ENCODE measurements at places on chromosomes 5 and 9. TPM values are rescaled to one million over a fixed set of nuclear protein-coding genes. Genes with fewer than 3 reads are reported as not detected.

GRCh38 chr9:80509358-80509757 lies 937.6 kb downstream of the TLE4 start:
- no peak for DNase-seq

DNA sequence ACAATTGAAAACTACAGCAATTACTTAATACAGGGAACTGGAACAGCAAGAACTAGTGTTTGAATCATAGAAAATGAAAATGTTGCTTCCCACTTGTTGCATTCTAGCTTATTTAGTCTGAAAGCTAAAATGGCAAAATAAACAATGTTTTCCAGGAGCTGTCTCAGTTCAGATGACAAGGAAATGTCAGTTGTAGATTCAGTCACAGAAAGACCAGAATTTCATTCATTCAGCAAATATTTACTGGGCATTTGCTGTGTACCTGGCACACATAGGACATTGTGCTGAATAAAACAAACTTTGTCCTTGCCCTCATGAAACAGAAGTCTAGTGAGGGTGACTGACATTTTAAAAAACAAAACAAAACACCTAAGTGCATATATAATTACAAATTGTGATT lies 41.5 kb downstream of the GCNT4 start:
- no peak for DNase-seq

The PCDHGA7 gene
- total RNA-seq: 2.8 TPM

GRCh38 chr9:130174920-130175321 lies 2.7 kb downstream of the NCS1 start:
- DNase-seq: no peak

DNA sequence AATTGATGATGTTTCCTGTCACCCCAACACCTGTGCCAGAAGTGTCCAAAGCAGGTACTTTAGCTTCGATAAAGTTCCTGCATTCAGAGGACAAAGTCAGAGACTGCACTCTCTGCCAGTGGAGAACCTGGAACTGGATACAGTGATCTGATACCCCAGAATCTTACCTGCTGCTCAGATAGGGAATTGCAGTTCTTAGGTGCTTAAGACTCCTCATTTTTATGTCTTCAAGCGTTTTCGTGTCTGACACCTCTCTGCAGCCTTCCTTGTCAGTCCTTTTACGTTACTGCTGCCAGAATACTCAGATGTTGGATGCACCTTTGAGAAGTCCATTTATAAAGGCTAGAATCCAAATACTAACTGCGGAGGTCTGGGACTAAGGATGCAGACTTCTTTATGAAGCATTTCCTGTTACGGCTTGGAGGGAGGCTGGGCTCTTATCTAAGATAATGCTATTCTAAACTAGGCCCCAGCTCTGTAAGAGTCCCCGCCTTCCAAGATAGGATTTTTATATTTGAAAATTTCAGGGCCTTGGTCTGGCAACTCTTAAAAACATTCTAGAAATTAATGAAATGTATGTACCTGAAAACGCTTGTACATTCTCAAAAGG lies 1.9 kb downstream of the ISOC1 start:
- no peak for DNase-seq

DNA sequence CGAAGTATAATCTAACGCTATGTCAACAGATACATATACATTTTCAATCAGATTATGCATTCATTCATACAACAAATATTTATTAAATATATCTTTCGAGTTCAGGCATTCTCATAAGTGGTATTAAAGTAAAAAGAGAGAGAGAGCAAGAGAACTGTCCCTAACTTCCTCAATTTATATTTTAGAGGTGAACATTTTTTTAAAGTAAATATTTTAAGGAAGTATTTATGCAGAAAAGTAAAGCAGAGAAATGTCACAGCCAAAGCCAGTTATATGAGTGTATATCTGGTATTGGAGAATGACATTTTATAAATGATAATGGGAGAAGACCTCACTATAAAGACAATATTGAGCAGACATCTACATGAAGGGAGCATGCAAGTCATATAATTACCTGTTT lies 667.3 kb upstream of the CDH9 start:
- DNase-seq: no peak

- DNase-seq: no peak
These were observed 4.4 kb upstream of the CEP72 start for GRCh38 chr5:607541-608428.

DNA sequence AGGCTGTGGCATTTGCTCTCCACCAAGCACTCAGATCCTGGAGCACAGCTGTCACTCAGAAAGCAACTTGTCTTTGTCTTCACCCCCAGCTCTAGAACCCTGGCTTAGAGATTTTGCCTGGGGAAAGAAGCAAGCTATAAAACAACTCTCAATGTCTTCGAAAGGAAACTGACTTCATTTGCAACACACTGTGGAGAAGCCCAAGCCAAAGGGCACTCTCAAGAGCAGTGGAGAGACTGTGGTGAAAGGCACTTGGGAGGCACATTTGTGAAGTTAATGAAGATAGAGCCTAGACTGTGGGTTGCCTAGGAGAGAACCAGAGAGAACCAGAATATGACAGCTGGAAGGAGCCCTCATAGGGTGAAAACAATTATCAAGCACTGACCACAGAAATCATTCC lies 103.4 kb downstream of the CFAP95 start:
- no peak for DNase-seq

- DNase-seq: no peak
These were observed 89.5 kb downstream of the TLE4 start for GRCh38 chr9:79661279-79661678.

DNA sequence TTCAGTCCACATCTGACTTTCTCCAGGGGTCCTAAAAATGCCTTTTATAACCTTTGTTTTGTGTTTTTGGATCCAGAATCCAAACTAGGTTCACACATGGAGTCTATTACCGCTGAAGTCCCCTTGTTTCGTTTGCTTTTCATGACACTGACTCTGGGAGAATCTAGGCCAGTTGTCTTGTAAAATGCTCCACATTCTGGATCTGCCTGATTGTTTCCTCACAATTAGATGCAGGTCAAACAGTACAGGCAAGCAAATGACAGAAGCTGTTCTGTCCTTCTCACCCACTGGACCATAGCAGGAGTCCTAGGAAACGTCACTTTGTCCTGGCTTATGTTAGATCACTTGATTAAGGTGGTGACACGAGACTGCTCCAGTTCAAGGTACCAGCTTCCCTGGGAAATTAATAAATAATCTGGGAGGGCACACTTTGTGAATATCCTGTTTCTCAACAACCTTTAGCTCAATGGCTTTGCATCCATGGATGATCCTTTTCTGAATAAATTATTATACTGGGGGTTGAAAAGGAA lies 34.1 kb downstream of the FABP6 start:
- DNase-seq: no peak

DNA sequence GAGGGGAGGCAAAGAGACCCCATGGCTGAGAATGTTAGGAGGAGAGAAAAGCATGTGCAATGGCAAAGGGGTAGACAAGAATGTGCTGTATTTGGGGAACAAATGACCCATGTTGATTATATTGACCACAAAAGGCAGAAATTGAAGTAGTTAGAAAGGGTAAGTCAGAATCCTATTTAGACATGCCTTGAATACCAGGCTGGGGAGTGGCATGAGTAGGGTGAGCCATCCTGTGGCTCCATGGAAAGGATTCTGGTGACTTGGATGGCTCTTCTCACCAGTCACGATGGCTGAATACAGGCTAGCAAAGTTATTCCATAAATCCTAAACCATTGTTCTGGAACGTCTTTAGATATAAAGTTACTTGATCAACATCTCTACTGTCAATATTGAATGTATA lies 73.4 kb upstream of the MEF2C start:
- no peak for DNase-seq

DNA sequence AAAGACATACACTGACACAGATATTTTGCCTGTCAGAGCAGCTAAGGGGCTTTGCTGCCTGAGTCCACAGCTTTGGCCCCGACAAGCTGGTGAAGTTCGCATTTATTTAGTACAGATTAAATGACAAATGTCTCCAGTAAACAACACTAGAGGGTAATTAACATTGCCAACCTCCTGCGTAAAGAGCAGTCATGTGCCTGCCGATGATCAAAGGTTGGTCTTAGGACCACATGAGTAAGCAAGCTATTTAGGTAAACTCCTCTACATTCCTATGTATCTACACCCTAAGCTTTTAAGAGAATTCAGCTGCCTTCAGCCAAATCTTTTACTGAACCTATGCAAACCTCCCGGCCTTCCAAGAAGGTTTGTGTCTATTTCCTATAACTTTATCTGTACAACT lies 73.0 kb upstream of the PJA2 start:
- DNase-seq: no peak

GRCh38 chr5:163529698-163530097 lies 24.3 kb downstream of the MAT2B start:
- no peak for DNase-seq

The CDK9 gene
- total RNA-seq: 106 TPM

The BTNL3 gene
- not detected for total RNA-seq

DNA sequence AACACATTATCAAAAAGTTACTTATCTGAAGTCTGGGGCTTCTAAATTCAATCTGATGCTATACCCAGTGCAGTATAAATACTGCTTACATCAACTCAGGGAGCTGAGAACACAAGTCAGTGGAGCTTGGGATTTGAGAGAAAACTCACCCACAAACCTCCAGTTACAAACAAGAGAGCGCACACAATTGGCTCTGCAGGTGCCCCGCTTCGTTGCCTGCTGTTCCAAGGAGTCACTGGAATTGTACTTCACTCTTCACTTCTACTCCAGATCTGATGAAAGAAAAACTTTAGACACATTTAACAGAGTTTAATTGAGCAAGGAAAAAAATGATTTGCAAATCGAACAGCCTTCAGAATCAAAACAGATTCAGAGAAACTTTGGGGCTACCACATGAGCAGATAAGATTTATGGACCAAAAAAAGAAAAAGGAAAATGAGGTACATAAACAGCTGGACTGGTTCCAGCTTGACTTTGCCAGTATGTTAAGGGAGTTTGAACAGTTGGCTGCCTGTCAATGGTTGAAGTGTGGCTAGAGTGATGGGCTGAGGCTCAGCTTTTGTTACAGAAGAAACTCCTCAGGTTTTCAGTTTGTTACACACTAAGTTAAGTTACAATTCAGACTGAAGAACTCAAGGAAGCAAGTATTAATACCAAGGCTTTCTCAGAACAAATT lies 156.6 kb downstream of the AOPEP start:
- no peak for DNase-seq

DNA sequence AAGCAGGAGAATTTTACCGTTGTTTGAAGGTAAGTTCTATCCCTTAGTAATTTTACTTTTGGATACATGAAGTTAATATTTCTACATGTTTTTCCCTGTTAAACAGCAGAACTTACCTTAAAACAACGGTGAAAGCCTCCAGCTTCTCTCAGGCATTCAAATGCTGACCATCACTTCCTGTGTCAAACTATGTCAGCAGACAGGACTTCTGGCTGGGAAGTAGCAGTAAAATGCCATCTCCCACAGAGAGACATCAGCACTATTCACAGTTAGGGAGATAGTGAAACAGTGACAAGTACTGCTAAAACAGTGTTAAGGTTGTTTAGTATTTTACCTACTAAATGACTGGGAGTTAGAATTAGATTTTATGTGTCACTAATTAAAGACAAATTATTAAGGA lies 34.2 kb upstream of the GOLGA1 start:
- DNase-seq: no peak

DNA sequence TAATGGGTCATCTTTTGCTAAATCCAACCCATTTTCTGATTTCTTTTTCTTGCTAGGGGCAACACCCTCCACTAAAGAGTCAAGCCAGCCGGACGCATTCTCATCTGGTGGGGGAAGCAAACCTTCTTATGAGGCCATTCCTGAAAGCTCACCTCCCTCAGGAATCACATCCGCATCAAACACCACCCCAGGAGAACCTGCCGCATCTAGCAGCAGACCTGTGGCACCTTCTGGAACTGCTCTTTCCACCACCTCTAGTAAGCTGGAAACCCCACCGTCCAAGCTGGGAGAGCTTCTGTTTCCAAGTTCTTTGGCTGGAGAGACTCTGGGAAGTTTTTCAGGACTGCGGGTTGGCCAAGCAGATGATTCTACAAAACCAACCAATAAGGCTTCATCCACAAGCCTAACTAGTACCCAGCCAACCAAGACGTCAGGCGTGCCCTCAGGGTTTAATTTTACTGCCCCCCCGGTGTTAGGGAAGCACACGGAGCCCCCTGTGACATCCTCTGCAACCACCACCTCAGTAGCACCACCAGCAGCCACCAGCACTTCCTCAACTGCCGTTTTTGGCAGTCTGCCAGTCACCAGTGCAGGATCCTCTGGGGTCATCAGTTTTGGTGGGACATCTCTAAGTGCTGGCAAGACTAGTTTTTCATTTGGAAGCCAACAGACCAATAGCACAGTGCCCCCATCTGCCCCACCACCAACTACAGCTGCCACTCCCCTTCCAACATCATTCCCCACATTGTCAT lies 72.0 kb downstream of the NUP214 start:
- no peak for DNase-seq

GRCh38 chr9:114522286-114522685 lies 17.0 kb upstream of the WHRN start:
- DNase-seq: no peak

The TSSK1B gene
- total RNA-seq: not detected

DNA sequence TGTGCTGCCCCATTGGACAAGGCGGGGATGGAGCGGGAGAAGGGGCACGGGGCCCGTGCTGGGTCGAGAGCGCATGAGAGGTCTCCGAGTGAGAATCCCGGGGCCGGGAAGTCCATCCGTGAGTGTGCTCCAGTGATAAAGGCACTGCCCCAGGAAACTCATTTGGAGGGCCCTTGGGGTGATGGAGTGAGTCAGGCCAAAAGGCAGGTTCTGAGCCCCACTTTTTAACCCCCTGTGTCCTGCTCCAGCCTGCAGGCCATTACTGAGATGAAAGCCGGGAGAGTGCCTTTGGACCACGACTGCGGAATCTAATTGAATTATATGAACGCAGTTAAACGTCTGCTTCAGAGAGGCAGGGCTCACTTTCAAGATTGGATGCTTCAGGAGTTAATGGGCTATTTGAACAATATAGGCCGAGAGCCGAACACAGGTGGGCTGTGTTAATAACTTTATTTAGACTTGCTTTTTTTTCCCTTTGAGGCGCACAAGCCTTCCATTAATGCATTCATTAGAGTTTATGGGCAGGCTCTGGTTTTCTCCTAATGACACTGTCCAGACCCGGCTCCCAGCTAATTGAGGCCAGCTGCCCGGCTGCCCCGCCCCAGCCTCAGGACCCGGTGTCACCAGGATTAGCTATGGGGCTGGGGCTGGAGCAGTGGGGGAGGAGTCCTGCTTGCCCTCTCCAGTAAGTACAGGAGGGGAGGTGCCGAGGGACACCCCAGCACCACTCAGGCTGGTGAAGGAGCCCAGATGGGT lies 79.1 kb upstream of the LMX1B start:
- peak; percentile 41 for DNase-seq

- no peak for DNase-seq
These were observed 48.1 kb upstream of the NR4A3 start for GRCh38 chr9:99773468-99774138.

- DNase-seq: no peak
These were observed 283.9 kb upstream of the TUT7 start for GRCh38 chr9:86638109-86638508.

The IFNA2 gene
- not detected for total RNA-seq

Data from WTC11 (cell line).